ENCODE measurements at places on chromosomes 6 and 20.

DNA sequence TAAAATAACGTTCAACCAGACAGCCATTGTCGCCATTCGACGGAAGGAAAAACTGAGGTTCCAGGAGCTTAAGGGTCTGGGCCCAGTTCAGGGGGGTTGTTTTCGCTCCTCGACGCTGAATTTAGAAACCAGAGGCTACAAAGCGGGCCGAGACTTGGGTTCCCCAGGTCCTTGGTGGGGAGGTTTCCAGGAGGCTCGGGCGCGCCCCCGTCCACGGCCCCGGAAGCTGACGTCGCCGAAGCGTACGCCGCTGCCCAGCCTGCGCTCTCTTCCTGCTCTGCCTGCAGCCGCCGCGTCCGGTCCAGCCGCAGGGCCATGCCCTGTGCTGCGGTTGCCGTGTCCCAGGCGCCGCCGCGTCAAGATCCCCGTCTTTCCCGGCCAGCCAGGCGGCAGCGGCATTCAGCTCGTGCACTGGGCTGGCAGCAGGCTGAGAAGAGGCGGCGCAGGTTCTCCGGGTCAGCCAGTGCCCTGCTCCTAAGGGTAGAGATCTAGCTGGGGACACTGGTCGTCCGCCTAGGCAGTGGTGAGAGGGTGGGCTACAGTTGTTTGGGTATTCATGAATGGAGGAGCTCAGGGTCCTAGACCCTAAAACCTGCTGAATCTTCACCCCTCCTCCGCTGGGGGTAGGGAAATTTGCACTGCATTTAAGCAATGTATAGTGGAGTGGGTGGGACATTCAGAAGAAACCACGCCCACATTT, 901 bp upstream of the TRIM26 start:
- peak; percentile 57 for DNase-seq

DNA sequence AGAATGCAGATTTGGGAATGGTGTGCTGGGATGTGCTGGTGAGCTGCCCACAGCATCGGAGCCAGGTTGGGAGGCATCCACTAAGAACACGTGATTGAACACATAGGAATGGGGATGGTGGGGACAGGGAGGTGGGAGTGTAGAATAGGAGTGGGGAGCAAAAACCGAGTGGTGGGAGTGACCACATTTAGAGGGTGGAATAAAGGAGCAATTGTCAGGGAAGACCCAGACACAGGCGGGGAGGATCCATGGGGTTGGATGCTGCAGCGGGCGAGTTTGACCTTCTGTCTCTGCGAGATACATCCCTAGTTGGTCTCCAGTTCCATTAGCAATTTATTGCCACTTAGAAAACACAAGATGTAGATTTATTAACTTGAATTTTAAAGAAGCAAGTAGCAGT, 4.7 kb downstream of the NAA20 start:
- no peak for DNase-seq

DNA sequence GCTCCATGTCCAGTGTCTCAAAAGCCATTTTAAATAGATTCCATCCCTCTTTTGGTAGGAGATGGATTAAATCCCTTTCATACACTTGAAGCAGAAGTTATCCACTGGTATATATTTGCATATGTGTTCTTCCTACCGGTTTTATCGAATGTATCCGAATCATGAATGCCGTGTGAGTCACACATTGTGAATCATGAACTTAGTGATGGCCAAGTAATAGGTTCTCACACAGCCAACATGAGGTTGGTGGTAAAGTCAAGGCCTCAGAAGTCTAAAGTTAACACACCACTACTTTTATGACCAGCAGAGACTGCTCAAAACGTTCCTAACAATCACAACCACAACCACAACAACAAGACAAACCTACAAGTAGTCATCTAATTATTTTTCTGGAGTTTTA, 345.5 kb downstream of the THBS2 start:
- no peak for DNase-seq

DNA sequence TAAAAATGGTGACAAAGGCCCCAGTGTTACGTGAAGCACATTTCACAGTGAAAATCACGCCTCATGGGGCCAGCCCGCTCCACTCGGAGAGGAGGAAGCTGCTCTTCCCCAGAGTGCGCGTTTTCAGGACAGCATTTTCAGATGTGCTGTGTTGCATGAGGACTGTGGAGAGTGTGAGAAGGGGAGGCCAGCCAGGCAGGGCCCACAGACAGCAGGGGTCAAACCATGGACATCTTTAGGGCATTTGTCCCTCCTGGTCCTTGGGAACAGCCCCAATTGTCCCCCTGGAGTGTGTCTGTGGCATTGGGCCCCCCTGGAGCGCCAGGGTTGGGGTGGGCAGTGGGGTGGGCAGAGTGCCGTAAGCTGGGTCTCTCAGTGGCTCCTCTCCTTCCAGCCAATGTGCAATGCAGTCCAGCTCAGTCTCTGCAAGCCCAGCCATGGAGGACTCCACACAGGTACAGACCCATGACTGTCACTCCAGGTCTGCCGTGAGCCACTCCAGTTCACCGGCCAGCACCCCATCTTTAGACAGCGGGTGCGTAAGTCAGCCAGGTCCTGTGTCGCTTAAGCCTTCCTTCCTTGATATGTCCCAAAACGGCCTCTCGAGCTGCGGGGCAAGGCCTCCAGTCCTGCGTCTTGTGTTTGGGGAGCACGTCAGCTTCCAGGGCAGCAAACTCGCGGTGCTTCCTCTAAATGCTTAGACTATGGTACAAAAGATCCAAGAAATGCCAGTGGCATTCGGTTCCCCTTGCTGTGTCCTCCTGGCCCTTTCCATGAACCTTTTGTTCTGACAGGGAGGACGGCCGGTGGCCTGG, 159.3 kb upstream of the AFDN start:
- DNase-seq, result no peak

DNA sequence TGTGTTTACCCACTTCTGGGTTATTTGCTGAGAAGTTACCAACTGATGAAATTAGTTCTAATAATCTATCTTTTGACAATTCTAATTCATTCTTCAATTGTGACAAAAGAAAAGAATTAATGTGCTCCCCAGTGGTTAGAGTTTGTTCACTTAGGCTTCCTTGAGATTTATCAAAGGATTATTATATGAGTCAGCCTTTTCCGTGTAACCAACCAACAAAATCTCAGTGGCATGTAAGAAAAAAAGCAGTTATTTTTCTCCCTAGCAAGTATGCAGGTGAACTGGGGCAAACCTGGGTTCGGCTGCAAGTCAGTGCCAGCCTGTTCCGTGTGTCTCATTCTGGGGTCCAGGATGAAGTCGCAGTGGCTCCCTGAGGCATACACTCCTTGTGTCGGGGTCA, 28.8 kb upstream of the HIVEP1 start:
- DNase-seq, result no peak
